Activated CD4-positive, alpha-beta T cell treated with anti-CD3 and anti-CD28 coated beads, Interleukin-2, amount 50 U/mL, for 1 hour (primary cell): ENCODE measurements at places on chromosomes 6 and 20.

DNA sequence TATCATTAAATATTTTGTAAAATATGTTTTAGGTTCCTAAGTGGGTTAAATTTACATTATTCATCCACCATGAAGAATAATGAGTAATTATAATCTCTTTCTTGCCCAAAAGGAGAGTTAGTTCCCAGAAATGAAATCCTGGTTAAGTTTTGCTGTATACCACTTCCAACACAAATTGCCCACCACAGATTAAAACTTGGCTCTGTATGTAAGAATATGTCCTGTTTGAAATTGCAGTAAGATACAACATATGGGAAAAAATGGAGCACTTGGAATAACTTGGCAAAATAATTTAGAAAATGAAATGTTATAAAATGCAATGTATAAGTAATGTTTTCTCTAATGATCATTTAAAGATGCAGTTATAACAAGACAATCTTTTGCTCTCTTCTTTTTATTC, 64.3 kb upstream of the GJE1 start:
- no peak for DNase-seq

- no peak for DNase-seq
These were observed 462.3 kb downstream of the CDC5L start for GRCh38 chr6:44849806-44850205.

DNA sequence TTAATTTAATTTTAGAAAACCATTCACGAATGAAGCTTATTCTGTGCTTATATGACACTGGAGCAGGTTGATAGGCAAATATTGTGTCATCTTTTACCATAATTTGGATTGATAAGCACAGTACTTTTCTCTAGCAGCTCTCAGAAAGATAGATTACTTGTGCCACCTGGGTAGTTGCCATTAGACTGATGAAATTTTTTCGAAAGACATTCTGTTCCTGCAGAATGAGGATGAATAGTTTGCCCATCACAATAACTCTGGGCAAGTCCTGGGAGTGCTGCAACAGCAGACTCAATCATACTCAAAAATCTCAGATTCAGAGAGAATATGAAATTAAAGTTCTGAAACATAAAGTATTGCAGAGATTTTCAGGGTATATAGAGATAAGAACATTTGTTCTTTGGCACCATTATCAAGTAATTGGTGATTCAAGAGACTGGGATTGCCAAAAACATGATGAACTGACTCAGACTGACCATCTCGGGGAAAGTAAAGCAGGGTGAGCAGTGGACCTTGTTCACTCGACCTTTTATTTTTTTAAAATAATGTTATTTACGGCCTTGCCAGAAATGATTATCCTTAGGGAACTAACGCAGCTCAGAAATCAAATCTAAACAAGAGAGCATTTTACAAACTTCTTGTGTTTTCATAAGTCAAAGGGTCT, 65.8 kb upstream of the PTCHD4 start:
- DNase-seq: no peak

DNA sequence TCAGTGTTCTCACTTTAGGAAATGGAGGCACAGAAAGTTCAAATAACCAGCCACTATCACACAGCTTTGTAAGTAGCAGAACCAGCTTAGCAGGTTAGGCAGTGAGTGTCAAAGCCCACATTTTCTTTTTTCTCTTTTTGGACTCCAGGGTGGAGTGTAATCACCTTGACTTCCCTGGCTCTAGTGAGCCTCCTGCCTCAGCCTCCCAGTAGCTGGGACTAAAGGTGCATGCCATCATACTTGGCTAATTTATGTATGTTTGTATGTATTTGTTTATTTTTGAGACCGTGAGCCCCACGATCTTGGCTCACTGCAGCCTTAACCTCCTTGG, 7.8 kb upstream of the NCOA3 start:
- no peak for DNase-seq

GRCh38 chr6:38632490-38632889, 7.2 kb downstream of the BTBD9 start:
- DNase-seq: no peak

DNA sequence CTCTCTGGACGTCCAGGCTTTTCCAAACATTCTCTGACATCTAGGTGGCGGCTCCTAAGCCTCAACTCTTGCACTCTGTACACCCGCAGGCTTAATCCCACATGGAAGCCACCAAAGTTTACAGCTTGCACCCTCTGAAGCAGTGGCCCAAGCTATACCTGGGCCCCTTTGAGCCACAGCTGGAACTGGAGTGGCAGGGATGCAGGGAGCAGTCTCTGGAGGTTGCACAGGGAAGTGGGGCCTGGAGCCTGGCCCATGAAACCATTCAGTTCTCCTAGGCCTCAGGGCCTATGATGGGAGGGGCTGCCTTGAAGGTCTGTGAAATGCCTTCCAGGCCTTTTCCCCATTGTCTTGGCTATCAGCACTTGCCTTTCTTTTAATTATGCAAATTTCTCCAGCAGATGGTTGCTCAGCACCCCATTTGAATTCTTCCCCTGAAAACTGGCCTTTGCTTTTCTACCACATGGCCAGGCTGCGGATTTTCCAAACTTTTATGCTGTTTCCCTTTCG, 64.9 kb downstream of the IRF4 start:
- no peak for DNase-seq

- no peak for DNase-seq
These were observed 12.0 kb upstream of the ABRACL start for GRCh38 chr6:139016337-139017213.

- no peak for DNase-seq
These were observed 4.6 kb upstream of the ZSCAN31 start for GRCh38 chr6:28340310-28341095.

DNA sequence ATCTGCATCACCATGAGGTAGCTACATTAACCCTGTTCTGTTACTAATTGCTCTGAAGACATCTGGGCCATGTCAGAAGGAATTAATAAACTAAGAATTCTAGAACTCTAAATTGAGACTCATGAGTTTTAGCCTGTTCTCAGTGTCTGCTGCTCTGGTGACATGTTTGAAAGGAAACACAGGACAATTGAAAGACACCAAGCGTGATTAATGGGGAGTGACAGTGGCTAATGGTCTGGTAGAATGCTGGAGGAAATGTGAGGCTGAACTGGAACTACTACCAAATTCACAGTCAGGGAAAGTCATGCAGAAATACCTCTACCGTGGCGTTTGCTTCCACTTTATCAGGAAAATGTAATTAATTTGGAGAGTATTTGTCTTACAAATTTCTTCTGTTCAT, 140.0 kb downstream of the TBC1D7 start:
- DNase-seq: no peak

DNA sequence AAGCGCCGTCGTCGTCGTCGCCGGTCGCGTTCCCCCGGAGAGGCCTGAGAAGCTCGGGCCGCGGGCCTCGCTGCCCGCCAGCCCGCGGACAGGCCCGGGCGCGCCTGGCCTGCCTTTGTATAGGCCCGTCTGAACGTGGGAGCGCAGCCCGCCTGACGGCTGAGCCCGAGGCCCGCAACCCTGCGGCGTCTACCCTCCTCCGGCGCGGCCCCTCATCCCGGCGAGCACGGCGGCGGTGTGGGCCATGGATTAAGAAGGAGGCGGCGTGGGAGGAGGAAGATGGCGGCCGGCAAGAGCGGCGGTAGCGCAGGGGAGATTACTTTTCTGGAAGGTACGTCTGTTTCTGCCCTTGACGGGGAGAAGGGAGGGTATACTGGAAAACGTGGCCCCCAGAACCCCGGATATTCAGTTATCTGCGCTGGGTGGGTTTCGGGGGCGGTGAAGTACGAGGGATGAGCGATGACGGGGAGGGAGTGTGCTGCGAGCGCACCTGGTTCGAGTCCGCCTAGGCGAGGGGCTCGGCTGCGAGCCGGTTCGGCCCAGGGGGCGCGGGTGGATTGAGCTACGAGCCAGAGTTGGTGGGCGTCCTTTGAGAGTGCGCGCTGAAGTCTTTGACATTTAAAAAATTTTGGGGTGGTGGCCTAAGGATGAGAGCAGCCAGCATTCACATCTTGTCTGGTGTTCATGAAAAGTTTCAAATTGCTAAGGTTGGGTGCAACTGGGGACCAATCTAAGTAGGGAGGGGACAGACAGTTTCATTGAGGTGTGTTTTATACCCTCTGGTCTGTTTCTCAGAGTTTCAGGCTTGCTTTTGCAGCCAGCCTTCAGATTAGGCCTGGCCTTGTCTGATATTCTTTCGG, 796 bp downstream of the SENP6 start:
- peak; percentile 57 for DNase-seq

GRCh38 chr6:82616386-82617028, 252.9 kb downstream of the TPBG start:
- no peak for DNase-seq

- DNase-seq: no peak
These were observed 116.4 kb upstream of the KCNQ5 start for GRCh38 chr6:72505446-72505845.

GRCh38 chr20:20894280-20894679, 181.8 kb upstream of the RALGAPA2 start:
- no peak for DNase-seq

DNA sequence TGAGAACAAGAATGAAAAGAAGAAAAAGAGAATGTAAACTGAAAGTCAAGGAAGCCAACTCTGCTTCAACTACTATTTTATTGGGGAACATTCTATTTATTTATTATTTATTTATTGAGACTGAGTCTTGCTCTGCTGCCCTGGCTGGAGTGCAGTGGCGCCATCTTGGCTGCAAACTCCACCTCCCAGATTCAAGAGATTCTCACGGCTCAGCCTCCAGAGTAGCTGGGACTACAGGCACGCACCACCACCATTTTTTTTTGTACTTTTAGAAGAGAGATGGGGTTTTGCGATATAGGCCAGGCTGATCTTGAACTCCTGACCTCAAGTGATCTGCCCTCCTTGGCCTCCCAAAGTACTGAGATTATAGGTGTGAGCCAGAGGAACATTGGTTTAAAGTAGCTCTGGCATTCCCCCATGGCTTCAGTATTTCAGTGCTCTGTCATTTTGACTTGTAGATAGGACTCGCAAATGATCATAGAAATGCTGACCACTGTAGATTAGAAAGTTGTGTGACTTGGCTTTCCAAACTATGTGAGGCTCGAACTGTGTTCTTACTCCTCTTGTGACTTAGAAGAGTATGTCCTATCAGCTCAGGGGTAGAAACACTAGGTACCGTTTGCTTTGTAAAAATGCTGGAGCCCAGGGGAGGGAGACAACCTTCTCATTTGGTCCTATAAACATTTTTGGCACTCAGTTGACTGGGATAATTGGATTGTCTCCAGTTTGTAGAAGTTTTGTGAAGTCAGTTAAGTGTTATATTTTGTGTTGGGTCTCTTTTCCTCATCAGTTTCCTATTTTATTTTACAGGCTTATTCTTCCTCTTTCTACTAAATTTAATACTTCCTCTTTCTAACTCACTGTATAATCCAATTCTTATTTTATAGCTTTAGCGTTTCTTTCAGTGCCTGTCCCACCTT, 544.9 kb upstream of the CITED2 start:
- no peak for DNase-seq

DNA sequence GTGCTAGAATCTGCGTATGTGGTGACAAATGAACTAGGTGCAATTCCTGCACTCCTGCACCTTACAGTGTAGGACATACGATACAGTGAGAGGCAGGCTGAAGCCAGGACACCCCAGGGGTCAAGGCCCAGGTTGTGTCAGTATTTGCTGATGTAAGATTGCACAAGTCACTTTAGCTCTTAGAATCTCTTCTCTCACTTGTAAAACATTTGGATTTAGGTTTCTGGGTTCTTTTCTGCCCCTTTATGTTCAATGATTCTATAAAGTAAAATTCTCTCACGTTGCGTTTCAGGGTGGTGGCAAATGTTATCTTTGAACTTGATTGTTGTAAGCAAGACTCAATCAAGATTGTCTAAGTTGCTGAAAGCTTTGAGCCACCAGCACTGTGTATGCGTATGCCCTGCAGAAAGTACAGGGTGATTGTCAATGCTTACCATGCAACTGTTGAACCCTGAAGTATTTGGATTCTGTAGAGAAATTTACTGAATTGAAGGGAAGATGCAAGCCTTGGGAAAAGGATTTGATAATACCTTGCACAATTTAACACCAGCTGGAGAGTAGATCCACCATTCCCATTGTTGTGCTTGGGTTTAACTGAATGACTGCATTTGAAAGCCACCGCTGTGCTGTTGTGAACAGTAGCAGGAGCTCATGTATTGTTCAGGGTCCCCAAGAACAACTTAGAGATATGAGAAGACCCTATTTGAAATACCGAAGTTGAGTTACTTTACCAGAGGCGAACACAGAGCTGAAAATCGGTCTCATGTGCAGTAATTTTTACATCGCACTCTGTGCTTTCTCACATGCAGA, 106.1 kb upstream of the CITED2 start:
- no peak for DNase-seq

GRCh38 chr6:134060491-134061106, 8.2 kb upstream of the SLC2A12 start:
- DNase-seq: no peak

DNA sequence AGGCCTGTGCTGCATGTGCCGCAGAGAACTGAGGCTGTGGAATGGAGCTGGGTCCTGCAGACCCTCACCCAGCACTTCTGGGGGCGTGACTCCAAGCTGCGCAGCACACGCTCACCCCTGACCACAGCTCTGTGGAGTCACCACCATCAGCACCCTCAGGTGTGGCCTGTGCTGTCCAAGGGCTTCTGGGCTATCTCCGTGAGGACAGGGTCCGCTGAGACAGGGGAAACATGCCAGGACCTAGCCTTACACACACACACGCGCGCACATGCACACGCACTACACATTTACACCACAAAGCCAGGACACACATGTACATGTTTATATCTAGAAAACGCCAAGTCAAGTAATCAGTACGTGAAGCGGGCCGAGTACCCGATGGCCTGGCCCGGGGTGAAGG, 26.8 kb upstream of the TCFL5 start:
- no peak for DNase-seq

DNA sequence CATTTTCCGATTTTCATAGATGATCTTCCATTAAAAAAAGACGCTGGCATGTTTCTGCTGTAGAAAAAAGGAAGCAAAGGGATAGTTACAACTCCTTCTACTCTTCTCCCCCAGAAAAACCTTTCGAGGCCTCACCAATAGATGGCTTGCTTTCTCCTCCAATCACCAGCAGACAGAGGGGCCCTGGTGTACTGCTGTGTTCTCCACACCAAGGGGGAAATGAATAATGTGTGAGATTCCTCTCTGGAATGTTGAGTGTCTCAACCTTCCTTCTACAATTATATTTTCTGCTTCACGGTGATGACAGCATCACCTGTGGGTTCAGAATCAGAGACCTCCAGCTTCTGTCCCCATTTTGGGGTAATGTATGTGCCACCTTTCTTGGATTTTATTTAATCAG, 185.7 kb upstream of the FLRT3 start:
- no peak for DNase-seq

- DNase-seq: peak; percentile 60
These were observed 697 bp downstream of the PPT2 start for GRCh38 chr6:32154514-32155161.

DNA sequence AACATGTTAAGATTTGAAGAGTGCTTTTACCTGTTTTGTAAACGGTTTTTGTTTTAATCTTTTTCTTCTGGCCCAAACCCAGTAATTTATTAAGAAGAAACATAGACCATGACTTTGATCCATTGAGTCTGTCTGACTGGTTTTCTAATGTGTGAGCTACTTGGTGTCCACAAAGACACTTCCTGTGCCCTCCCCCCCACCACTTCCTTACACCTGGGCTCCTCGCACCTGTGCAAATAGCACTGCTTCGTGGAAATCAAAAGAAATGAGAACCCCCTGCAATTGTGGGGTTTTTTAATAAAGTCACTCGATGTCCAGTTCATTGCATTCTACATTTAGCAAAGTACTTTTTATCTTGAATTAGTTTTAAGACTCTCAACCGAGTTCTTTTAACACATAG, 65.5 kb downstream of the SMOC2 start:
- DNase-seq: no peak

GRCh38 chr6:130337534-130337933, 28.3 kb upstream of the TMEM200A start:
- no peak for DNase-seq
